ENCODE measurements at places on chromosomes 2 and 18.

DNA sequence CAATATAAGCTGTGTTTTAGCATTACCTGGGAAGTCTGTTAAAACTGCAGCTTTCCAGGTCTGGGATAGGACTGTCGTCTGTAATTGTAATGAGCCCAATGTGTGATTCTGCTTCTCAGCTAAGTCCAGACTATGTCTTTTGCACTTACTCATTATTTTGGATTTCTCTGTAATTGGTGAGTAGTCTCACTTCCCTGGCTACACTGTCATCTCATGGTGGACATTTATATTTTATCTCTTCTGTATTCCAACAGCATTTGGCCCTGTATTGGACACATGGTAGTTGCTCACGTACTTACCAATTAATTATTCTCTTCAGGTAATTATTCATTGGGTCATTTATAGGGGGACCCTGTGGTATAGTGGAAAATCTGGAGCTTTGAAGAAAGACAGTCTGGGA is 28.0 kb downstream of the LHCGR start:
- H3K4me1 ChIP-seq: peaks cover 5% of the 10 kb centered on the region
- no peak for DNase-seq
- no peak overlapping the region for H3K27ac ChIP-seq
- peaks cover 8% of the 10 kb centered on the region for H3K27me3 ChIP-seq
- no peak overlapping the region for H3K4me3 ChIP-seq
- H3K36me3 ChIP-seq: no peaks in the 10 kb centered on the region

GRCh38 chr2:47300609-47301276 is 102.2 kb upstream of the MSH2 start:
- H3K4me3 ChIP-seq: no peak overlapping the region
- no peaks in the 10 kb centered on the region for H3K36me3 ChIP-seq
- no peak for DNase-seq
- peaks cover 11% of the 10 kb centered on the region for H3K4me1 ChIP-seq
- H3K27ac ChIP-seq: no peak overlapping the region
- H3K27me3 ChIP-seq: no peaks in the 10 kb centered on the region

GRCh38 chr2:84989927-84990326 is 19.0 kb downstream of the KCMF1 start:
- no peaks in the 10 kb centered on the region for H3K36me3 ChIP-seq
- H3K4me1 ChIP-seq: peaks cover 22% of the 10 kb centered on the region
- H3K27me3 ChIP-seq: no peaks in the 10 kb centered on the region
- no peak overlapping the region for H3K27ac ChIP-seq
- no peak for DNase-seq
- no peak overlapping the region for H3K4me3 ChIP-seq

GRCh38 chr2:54666131-54666633 is 57.3 kb upstream of the EML6 start:
- peaks cover 83% of the 10 kb centered on the region for H3K36me3 ChIP-seq
- peaks cover 35% of the 10 kb centered on the region for H3K4me1 ChIP-seq
- DNase-seq: no peak
- H3K27me3 ChIP-seq: no peaks in the 10 kb centered on the region

GRCh38 chr2:192126426-192126825 is 68.3 kb downstream of the TMEFF2 start:
- H3K36me3 ChIP-seq: no peaks in the 10 kb centered on the region
- peaks cover 8% of the 10 kb centered on the region for H3K4me1 ChIP-seq
- no peak overlapping the region for H3K27ac ChIP-seq

DNA sequence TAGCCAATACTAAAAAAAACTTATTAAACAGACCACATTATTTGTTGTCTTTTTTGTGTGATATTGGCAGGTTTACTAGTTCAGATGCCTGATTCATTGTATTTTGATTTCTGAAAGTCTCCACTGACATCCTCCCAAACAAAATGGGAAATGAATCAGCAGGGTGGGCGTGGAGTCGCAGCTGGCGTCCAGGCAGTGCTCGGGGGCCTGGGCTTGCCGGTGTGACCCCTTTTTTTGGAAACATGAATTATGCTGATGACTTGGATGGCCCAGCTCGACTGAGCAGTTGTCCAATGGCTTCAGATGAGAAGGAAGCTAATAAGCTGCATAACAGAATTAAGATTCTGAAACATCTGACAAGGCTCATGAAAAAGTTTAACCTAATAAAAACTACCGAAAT is 1.7 kb upstream of the KCNG2 start:
- peaks cover 42% of the 10 kb centered on the region for H3K27me3 ChIP-seq
- no peak overlapping the region for H3K4me3 ChIP-seq
- DNase-seq: peak; percentile 55
- no peak overlapping the region for H3K27ac ChIP-seq
- no peaks in the 10 kb centered on the region for H3K36me3 ChIP-seq

- DNase-seq: no peak
- H3K27me3 ChIP-seq: no peaks in the 10 kb centered on the region
These were observed 123.0 kb upstream of the FANCL start for GRCh38 chr2:58364098-58364497.

DNA sequence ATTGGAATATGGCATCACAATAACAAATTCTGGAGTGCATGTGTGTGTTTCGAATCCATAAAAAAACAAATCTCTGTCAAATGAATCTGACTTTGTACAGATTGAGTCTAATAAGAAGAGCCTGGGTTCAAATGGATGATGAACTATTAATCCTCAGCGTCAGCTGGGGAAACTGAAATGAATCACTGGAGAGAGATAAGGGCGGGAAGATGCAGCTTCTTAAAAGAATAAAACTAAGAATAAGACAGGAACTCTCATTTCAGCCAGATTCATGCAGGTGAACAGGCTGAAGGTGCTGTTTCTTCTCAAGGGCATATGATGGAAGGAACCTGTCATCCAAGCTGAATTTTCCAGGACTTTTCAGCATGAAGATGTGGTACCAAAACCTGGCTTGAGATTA is 202.6 kb upstream of the TRIB2 start:
- H3K36me3 ChIP-seq: no peaks in the 10 kb centered on the region
- no peak overlapping the region for H3K27ac ChIP-seq
- no peaks in the 10 kb centered on the region for H3K4me1 ChIP-seq
- H3K27me3 ChIP-seq: no peaks in the 10 kb centered on the region
- H3K4me3 ChIP-seq: no peak overlapping the region

DNA sequence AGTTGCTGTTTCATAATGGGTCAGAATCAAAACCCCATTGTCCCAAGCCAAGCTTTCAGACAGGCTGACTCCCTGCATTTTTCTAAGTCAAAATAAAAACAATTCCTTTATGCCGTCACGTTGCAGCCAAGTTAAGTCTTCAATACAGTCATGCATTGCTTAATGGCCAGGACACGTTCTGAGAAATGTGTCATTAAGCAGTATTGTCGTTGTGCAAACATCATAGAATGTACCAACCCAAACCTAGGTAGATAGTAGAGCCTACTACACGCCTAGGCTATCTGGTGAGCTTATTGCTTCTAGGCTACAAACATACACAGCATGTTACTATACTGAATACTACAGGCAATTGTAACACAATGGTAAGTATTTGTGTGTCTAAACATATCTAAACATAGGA is 160.4 kb upstream of the FOSL2 start:
- H3K4me3 ChIP-seq: no peak overlapping the region
- no peak for DNase-seq
- H3K27me3 ChIP-seq: no peaks in the 10 kb centered on the region
- H3K27ac ChIP-seq: peak overlapping the region; percentile 84
- no peaks in the 10 kb centered on the region for H3K36me3 ChIP-seq

DNA sequence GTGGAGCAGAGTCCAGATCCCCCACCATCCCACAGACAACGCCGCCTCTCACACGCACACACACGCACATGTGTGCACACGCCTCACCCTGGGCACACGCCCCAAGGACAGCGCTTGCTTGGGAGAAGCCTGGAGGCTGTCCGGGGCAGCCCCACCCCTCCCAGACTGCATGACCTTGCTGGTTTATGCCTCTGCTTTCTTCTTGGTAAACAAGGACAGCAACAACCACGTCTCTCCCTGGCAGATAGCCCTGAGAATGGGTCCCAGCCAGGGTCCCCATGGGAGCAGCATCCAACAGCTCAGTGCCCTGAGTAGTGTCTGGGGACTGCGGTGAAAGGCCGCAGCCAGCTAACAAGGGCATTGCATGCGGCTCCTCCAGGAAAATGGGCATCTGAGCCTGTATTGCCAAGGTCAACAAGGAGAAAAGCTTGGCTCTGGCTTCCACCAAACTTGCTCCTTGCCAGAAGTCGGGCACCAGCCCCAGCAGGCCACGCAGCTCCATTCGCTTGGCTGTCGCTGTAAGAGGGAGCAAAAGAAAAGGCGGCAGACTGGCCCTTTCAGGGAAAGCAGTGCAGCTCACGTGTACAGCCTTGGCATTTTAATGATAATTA is 234.6 kb downstream of the EIPR1 start:
- no peaks in the 10 kb centered on the region for H3K36me3 ChIP-seq
- H3K27ac ChIP-seq: no peak overlapping the region
- H3K4me1 ChIP-seq: no peaks in the 10 kb centered on the region
- no peaks in the 10 kb centered on the region for H3K27me3 ChIP-seq

DNA sequence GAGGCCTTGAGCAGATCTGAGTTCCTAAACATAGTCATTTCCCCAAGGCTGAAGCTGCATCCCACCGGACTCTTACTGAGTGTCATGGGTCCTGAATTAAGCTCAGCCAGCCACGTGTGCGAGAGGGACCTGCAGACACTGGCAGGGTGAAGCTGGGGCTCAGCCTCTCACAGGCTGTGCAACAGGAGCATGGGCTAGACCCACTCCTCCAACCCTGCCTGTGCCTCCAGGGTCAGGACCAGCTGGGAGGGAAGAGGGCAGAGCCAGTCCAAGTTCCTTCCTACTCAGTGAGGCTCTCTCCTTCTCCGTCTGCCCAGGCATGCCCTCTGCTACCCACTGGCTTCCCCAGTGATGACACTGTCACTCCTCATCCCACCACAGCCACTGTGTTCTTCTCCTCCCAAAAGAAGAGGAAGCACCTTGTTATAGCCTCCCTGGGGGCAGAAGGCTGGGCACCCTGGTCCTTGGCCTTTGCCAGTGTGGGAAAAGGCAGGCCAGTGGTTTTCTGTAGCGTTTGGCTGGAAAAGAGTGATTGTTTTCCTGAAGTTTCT is 78.9 kb downstream of the KCNF1 start:
- H3K36me3 ChIP-seq: no peaks in the 10 kb centered on the region
- peaks cover 19% of the 10 kb centered on the region for H3K27me3 ChIP-seq
- no peak overlapping the region for H3K4me3 ChIP-seq
- no peak for DNase-seq

GRCh38 chr2:18560031-18560796 is at the start of gene RDH14:
Gene RDH14, minus strand, starts transcription at chr2:18560653. Its CDS starts 81 bp downstream, at chr2:18560572.
- DNase-seq: peak; percentile 91
- no peaks in the 10 kb centered on the region for H3K27me3 ChIP-seq
- H3K27ac ChIP-seq: peak within 1 kb of the TSS; percentile 75
- peaks cover 29% of the 10 kb centered on the region for H3K4me1 ChIP-seq

- no peaks in the 10 kb centered on the region for H3K36me3 ChIP-seq
- no peaks in the 10 kb centered on the region for H3K27me3 ChIP-seq
- DNase-seq: peak; percentile 42
- no peak overlapping the region for H3K4me3 ChIP-seq
- peaks cover 26% of the 10 kb centered on the region for H3K4me1 ChIP-seq
These were observed 12.5 kb upstream of the ARMC9 start for GRCh38 chr2:231185886-231186285.

- no peak for DNase-seq
- H3K27me3 ChIP-seq: no peaks in the 10 kb centered on the region
- no peaks in the 10 kb centered on the region for H3K36me3 ChIP-seq
- no peak overlapping the region for H3K27ac ChIP-seq
- peaks cover 27% of the 10 kb centered on the region for H3K4me1 ChIP-seq
These were observed 240.4 kb downstream of the IKZF2 start for GRCh38 chr2:212911011-212911410.

GRCh38 chr2:154375579-154375931 is 322.9 kb upstream of the KCNJ3 start:
- H3K4me3 ChIP-seq: peak overlapping the region; percentile 46
- H3K27me3 ChIP-seq: no peaks in the 10 kb centered on the region
- H3K4me1 ChIP-seq: peaks cover 4% of the 10 kb centered on the region
- H3K36me3 ChIP-seq: no peaks in the 10 kb centered on the region
- DNase-seq: no peak

GRCh38 chr2:224971214-224971613 is 71.1 kb downstream of the DOCK10 start:
- H3K36me3 ChIP-seq: no peaks in the 10 kb centered on the region
- no peak overlapping the region for H3K4me3 ChIP-seq
- no peak for DNase-seq
- no peaks in the 10 kb centered on the region for H3K27me3 ChIP-seq

GRCh38 chr2:145563741-145564615 is 1044.1 kb upstream of the ZEB2 start:
- H3K4me1 ChIP-seq: no peaks in the 10 kb centered on the region
- H3K27ac ChIP-seq: no peak overlapping the region
- H3K36me3 ChIP-seq: no peaks in the 10 kb centered on the region
- no peak overlapping the region for H3K4me3 ChIP-seq

GRCh38 chr2:75428060-75428459 is 132.7 kb downstream of the EVA1A start:
- no peak overlapping the region for H3K27ac ChIP-seq
- DNase-seq: no peak
- H3K27me3 ChIP-seq: peaks cover 11% of the 10 kb centered on the region
- no peaks in the 10 kb centered on the region for H3K36me3 ChIP-seq
- H3K4me3 ChIP-seq: no peak overlapping the region

DNA sequence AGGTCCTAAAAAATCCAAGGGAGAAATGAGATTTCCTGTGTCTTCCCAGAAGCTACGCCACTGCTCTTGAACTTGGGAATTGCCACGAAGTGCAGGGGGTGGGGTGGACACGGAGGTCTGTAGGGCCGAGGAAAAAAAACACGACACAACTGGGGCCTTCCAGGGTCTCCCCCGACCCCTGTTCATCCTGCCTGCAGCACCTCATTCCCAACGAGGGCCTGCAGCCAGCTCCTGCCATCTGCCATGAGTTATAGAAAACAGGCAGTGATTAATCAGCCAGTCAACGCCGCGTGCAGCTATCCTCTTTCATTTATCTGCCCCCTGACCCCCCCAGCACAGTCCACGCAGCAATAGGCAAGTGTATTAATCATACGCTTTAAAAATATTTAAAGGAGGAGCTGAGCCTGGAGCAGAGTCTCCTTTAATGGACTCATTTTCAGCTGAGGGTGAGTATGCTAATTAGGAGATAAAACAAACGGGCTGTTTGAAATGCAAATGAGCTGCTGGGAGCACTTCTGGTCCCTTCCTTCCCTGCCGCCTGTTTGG is 209.9 kb downstream of the TFCP2L1 start:
- peak overlapping the region; percentile 57 for H3K4me3 ChIP-seq
- peak; percentile 98 for DNase-seq
- peaks cover 11% of the 10 kb centered on the region for H3K4me1 ChIP-seq
- no peaks in the 10 kb centered on the region for H3K27me3 ChIP-seq
- no peaks in the 10 kb centered on the region for H3K36me3 ChIP-seq

DNA sequence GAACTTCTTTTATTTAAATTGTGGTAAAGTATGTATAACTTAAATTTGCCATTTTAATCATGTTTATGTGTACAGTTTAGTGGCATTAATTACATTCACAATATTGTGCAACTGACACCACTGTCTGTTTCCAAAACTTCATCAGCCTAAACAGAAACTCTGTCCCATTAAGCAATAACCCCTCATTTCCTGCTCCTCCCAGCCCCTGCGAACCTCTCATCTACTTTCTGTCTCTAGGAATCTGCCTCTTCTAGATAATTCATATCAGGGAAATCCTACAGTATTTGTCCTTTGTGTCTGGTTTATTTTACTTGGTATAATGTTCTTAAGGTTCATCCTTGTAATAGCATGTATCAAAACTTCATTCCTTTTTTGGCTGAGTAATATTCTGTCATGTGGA is 75.1 kb downstream of the BOLA3 start:
- no peaks in the 10 kb centered on the region for H3K4me1 ChIP-seq
- H3K27me3 ChIP-seq: no peaks in the 10 kb centered on the region
- peaks cover 4% of the 10 kb centered on the region for H3K36me3 ChIP-seq
- no peak for DNase-seq

GRCh38 chr2:32558492-32558891 is 69.4 kb upstream of the TTC27 start:
- no peak for DNase-seq
- no peaks in the 10 kb centered on the region for H3K4me1 ChIP-seq
- no peak overlapping the region for H3K27ac ChIP-seq
- peaks cover 12% of the 10 kb centered on the region for H3K36me3 ChIP-seq
- H3K27me3 ChIP-seq: no peaks in the 10 kb centered on the region

Data from osteoblast (primary cell).